ENCODE measurements at places on chromosomes 6 and 20.
A peak's percentile ranks its signal among the peaks of the same experiment; 100 is the strongest.

GRCh38 chr20:38094373-38094891 is 60.9 kb downstream of the RPRD1B start:
- DNase-seq: no peak

DNA sequence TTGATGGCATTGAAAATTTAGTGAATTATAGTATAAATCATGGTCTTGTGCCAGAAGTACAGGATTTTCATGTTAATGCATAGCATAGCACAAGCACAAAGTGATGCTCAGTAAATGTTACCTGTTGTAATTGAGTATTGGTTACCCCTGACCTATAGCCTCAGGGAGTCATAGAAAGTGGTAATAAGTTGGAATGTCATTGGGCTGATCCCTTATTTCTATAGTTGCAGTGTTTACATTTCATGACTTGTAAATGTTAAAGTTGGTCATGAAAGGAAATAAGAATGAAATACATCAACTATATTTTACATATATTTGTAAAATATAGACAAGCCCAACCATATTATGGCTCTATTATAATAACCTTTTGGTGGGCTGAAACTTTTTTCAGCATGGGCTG is 7.0 kb downstream of the RWDD1 start:
- no peak for DNase-seq

GRCh38 chr6:72130327-72130726 is 244.0 kb downstream of the RIMS1 start:
- DNase-seq: no peak

- DNase-seq: no peak
Observed at GRCh38 chr20:35541118-35541782, 628 bp upstream of the ERGIC3 start.

GRCh38 chr20:10094566-10095173 is 59.9 kb downstream of the ANKEF1 start:
- DNase-seq: no peak

DNA sequence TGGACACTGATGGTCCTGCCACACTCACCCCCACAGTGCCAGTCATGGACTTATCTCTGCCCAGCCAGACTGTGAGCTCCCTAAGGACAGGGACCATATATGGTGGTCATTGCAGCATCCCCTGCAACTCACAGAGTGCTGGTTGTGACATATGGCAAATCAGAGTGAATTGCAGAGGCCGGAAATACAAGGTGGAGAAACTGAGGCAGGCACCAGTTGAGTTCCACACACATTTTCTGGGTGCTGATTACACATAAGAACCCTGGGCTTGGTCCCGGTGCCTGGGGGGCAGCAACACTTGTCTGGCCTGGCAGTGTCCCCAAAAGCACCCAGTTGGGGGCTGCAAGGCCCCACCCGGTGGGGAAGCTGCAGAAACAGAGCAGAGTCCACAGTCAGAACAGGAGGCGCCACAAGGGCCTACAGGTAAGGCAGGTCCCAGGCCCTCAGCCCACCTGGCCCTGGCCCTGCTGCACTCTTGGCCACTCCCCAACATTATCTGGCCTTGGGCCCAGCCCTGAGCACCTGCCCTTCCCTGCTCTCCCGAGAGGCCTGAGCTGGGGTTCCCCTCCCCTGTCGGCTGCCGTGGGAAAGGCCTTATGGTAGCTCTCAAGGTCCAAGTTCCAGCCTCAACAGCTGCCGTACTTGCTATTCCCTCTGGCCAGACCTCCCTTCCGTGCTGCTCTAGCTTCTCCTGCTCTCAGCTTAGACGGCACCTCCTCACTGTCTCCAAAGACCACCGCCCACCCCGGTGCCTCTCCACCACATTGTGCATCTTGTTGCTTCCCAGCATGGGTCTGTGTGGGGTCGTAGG is 140.8 kb upstream of the PTPN1 start:
- DNase-seq: peak; percentile 47

GRCh38 chr6:30150671-30151395 is 10.2 kb downstream of the TRIM10 start:
- no peak for DNase-seq

DNA sequence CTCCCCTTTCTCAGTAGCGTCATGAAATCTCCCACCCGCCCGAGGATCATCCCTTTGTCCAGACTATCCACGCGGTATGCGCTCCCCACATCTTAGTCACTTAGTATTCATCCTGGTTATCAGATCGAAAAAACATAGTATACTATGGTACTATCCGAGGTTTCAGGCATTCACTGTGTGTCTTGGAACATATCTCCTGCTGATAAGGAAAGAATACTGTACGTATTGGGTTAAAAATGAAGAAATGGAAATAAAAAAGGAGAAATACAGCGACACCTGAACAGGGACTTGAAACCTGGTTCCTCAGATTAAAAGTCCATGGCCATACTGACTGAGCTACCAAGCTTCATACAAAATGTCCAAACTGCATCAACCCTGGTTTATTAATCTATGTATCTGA is 14.0 kb downstream of the HMGN4 start:
- DNase-seq: peak; percentile 60

- no peak for DNase-seq
Observed at GRCh38 chr6:167094820-167095637, 27.9 kb upstream of the CCR6 start.

GRCh38 chr6:157464653-157465535 is 83.9 kb downstream of the ZDHHC14 start:
- no peak for DNase-seq

- DNase-seq: no peak
Observed at GRCh38 chr20:25282796-25283195, 34.9 kb downstream of the PYGB start.

DNA sequence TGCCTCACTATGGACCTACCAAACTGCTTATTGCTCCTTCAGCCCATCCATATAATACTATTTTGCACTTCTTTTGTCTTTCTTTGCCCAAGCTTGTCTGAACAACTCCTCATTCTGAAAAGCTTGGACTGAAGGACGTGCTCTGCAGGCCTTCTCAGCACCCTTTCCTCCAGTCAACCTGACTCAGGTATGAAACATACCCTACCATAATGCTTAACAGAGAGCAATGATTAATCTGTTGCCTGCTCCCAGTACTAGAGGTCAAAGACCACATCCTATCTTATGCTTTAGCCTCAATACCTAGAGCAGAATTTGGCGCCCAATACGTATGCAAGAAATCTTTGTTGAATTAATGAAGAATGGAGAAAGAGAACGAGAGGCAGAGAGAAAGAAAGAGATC is 55.2 kb downstream of the ATXN1 start:
- DNase-seq: no peak

- DNase-seq: no peak
Observed at GRCh38 chr6:20474874-20475542, 59.2 kb upstream of the CDKAL1 start.

DNA sequence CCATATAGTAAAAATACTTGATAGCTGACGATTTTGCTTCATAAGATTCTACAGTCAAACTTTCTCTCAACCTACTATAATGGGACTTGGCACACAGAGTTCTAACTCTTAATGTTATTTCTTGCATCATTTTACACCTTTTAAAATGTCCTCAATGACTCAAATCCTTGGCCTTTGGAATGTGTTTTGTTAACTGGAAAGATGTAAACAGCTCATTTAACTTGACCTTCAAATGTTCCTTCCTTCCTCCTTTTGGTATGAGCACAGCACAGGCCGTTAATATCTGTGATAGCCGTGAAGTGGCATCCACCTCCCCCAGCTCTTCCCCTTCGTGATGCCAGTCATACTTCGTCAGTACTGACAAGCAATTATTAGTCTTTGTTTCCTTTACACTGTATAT is 972.0 kb upstream of the CITED2 start:
- no peak for DNase-seq

DNA sequence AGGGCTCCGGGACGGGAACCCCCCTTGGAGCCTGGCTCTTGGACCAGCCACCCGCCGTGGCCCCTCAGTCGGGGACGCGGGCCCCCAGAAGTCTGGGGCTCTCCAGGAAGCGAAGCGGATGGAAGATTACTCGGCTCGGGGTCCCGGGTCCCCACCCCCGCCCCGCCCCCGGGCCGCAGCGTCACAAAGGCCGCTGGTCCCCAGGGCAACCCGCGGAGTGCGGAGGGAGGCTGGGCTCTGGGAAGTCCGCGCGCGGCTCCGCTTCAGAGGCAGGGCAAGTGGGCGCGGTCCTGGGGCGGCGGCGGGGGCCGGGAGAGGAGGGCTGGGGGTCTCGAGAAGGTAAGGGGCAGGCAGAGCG is at the start of gene FNDC11:
Gene FNDC11 (plus strand): TSS at position 227 of the 358 bp plus-strand sequence. CDS start 1,505 bp downstream, outside the sequence.
- DNase-seq: no peak

GRCh38 chr6:36327226-36327918 is 9.3 kb downstream of the BNIP5 start:
- DNase-seq: no peak

DNA sequence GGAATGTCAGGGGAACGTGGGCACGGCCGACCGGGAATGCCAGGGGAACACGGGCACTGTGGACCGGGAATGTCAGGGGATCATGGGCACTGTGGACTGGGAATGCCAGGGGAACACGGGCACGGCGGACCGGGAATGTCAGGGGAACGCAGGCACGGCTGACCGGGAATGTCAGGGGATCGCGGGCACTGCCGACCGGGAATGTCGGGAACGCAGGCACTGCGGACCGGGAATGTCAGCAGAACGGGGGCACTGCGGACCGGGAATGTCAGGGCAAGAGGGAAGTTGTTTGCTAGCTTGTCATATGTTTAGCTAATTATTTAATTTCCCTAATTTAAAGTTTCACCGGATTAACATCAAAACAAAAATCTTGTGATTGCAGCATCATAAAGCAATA is 37.4 kb upstream of the BHLHE23 start:
- no peak for DNase-seq

DNA sequence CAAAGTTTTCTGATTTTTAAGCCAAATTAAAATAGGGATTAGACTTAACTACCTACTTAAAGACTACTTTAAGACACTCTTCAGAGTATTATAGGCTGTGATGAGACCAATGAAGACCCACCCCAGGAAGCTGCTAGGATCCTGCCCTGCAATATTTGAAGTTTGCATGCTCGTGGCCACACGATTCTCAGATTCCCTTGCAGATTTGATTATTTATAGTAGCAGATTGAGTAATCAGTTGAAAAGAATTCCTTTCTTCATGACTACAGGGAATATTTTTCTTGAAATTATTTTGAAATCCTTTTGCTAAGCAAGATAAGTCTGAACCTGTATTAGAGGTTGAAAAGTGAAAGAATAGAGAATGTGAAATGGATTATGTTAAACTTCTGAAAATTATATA is 122.3 kb downstream of the B3GAT2 start:
- no peak for DNase-seq

GRCh38 chr20:17320456-17320855 is 93.6 kb downstream of the PCSK2 start:
- no peak for DNase-seq

DNA sequence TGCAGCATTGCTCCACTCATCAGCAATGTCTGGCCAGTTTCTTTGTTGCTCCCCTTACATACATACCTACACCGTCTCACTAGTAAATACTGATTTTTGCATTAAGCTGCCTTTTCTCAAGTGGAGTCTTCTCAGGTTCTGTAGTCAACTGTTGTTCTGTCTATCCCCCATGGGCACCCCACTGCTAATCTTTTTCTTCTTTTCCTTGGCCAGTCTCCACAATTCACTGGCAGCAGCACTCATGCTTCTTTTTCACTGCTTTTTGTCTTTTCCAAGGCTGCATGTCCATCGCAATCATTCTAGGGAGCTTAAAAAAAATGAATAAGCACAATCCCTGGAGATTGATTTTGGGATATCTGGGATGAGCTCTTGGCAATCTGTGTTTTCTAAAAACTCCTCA is 10.3 kb upstream of the ERVFRD-1 start:
- DNase-seq: no peak

- DNase-seq: no peak
Observed at GRCh38 chr6:37433657-37434271, 743 bp downstream of the CMTR1 start.
